ENCODE measurements at places on chromosomes 7 and 10.

DNA sequence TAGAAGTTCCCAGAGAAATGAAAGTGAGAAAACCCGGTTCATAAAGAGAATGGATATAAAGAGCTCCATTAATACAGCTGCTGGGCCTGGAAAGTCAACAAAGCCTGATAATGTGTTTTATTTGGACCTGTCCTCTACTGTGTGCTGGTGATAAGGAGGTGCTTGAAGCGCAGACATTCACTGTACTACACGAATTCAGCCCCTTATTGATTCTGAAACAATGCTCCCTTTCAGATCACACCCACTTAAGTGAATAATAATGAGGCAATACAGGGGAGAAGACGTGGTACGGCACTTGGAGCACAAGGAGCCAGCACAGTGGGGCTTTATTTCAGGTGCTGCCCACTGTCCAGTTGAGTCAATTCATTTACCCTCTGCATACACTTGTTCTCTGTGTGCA, 260.8 kb downstream of the FGFR2 start:
- DNase-seq = no peak

- no peak for DNase-seq
Measured at GRCh38 chr7:91949221-91950009, 8.8 kb downstream of the AKAP9 start.

GRCh38 chr10:42801135-42801534, 18.5 kb downstream of the BMS1 start:
- no peak for DNase-seq

DNA sequence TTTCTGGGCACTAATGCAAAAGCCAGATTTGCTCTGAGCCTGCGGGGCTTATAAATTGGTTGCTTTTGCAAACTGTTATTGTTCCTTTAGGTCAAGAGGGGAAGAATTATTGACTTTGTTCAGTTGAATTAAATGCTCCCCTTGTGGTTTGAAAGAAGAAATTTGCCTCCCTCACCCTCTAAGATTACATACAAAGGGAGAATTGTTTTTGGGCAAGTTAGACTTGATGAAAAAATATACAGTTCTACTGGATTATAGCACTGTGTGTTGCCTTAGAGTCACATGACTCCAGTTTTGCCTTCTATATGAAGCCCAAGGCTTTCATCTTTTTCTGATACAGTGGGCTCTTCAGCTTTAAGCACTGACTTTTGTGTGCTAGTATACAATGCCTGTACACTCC, 1265.8 kb upstream of the LRRTM3 start:
- DNase-seq = no peak

- DNase-seq = no peak
Measured at GRCh38 chr7:15625466-15625865, 61.0 kb downstream of the MEOX2 start.

All from femur (tissue), 1 donor.